ENCODE measurements at places on chromosomes 5 and 9.

DNA sequence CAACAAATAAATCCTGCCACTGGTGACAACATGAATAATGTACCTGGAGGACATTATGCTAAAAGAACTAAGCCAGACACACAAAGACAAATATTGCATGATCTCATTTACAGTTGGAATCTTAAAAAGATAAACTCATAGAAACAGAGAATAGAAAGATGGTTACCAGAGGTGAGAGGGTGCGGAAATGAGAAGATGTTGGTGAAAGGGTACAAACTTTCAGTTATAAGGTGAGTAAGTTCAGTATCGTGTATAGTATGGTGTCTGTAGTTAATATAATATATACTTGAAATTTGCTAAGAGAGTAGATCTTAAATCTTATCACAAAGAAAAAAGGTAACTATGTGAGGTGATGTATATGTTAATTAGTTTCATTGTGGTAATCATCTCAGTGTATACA is 63.3 kb downstream of the PRRC1 start:
- H3K27ac ChIP-seq, result no peak overlapping the region
- no peak overlapping the region for H3K4me3 ChIP-seq
- H3K36me3 ChIP-seq, result no peaks in the 10 kb centered on the region
- no peak for DNase-seq
- no peaks in the 10 kb centered on the region for H3K27me3 ChIP-seq

GRCh38 chr9:120918931-120919842 is 7.4 kb downstream of the TRAF1 start:
- no peaks in the 10 kb centered on the region for H3K36me3 ChIP-seq
- H3K4me3 ChIP-seq, result no peak overlapping the region
- no peaks in the 10 kb centered on the region for H3K4me1 ChIP-seq
- DNase-seq, result no peak
- no peak overlapping the region for H3K27ac ChIP-seq

DNA sequence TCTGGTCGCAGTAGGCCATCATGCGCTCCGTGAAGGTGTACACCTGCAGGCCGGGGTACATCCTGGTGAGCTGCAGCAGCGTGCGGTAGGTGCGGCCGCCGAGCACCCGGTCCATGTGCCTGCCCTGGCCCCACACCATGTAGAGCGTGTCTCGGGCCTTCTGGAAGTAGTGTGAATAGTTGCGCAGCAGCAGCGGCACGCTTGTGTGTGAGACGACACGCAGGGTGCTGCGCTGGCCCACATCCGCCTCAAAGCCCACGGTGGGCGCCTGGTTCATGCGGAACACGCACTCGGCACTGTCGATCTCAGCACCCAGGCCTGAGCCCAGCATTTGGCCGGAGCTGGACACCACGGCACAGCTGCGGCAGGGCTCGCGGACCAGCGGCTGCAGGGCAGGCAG is 4.5 kb downstream of the ST6GALNAC4 start:
- H3K27ac ChIP-seq, result no peak overlapping the region
- peaks cover 6% of the 10 kb centered on the region for H3K36me3 ChIP-seq
- peaks cover 7% of the 10 kb centered on the region for H3K4me1 ChIP-seq
- DNase-seq, result no peak

GRCh38 chr5:109853377-109853776 is 163.7 kb downstream of the MAN2A1 start:
- peaks cover 4% of the 10 kb centered on the region for H3K4me1 ChIP-seq
- H3K27me3 ChIP-seq, result no peaks in the 10 kb centered on the region
- peaks cover 68% of the 10 kb centered on the region for H3K36me3 ChIP-seq
- H3K27ac ChIP-seq, result no peak overlapping the region
- no peak for DNase-seq
- no peak overlapping the region for H3K4me3 ChIP-seq

GRCh38 chr5:55134053-55134722 is 25.8 kb upstream of the GPX8 start:
- no peak for DNase-seq
- H3K36me3 ChIP-seq, result no peaks in the 10 kb centered on the region
- H3K4me1 ChIP-seq, result no peaks in the 10 kb centered on the region
- no peak overlapping the region for H3K4me3 ChIP-seq
- no peaks in the 10 kb centered on the region for H3K27me3 ChIP-seq

DNA sequence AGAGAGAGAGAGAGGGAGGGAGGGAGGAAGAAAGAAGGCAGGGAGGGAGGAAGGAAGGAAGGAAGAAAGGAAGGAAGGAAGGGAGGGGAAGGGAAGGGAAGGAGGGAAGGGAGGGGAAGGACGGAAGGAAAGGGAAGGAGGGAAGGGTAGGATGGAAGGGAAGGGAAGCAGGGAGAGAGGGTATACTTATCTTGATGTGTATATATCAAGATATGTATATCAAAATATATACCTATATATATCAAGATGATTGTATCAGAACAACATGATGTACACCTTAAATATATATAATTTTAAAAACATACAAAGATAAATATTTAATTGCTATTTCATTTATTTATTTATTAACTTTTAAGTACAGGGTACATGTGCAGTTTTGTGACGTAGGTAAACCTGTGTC is 96.8 kb upstream of the ADAMTS16 start:
- H3K4me1 ChIP-seq, result no peaks in the 10 kb centered on the region
- no peaks in the 10 kb centered on the region for H3K27me3 ChIP-seq
- H3K4me3 ChIP-seq, result no peak overlapping the region
- no peaks in the 10 kb centered on the region for H3K36me3 ChIP-seq
- DNase-seq, result no peak
- no peak overlapping the region for H3K27ac ChIP-seq

DNA sequence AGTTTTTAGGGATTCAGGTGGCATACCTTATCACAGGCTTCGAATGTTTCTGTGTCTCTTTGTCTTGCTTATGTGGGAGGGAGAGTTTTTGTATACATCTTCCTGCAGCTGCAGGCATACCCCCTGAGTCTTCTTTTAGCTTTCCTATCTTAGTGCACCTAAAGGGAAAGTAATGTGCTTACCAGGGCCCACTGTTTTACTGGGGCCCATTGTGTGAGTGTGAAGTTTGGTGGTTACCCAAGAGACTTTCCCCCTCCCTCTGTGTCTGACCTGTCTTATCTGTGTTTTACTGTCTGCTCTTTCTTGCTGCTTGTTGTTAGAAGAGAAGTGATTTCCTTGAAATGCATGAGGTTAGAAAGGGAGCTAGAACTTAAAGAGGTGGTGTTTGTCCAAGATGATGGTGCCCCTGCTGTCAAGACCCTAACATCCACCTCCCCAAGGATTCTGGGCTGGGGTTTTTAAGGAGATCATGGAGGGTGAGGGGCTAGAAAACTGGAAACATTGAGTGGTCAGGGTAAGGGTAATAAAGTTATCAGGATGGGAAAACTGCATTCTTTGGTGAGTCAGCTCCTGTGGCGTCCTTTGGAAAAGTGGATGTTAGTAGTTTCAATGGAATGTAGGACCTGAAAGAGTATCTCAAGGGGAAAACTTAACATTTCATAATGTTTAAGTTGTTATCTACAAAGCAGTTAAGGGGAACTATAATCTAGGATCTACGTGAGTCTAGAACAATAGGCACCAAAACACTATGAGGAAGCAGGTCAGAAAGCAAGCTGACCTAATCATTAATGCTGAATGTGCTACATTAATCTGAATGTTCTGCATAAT is 583.5 kb upstream of the TUSC1 start:
- no peak overlapping the region for H3K4me3 ChIP-seq
- no peaks in the 10 kb centered on the region for H3K36me3 ChIP-seq
- DNase-seq, result no peak
- H3K4me1 ChIP-seq, result no peaks in the 10 kb centered on the region
- no peak overlapping the region for H3K27ac ChIP-seq
